Urothelium cell line (cell line): ENCODE measurements at places on chromosomes 4 and X.

DNA sequence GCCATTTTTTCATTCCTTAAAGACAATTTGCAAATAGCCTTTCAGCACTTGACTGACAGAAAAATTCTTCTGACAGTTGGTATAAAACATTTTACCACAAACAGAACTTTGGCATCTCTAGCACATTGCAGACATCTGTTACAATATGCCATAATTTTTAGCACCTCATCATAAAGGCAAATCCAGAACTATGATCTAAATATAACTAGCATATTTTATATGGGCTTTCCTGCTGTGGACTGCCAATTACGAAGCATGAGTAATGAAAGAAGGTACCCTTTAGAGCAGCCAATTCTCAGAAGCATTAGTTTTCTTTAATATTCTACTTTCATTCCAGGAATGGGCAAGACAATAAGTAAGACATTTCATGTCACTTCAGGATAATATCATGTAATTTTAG, 647.4 kb upstream of the GALNT7 start:
- DNase-seq = no peak

DNA sequence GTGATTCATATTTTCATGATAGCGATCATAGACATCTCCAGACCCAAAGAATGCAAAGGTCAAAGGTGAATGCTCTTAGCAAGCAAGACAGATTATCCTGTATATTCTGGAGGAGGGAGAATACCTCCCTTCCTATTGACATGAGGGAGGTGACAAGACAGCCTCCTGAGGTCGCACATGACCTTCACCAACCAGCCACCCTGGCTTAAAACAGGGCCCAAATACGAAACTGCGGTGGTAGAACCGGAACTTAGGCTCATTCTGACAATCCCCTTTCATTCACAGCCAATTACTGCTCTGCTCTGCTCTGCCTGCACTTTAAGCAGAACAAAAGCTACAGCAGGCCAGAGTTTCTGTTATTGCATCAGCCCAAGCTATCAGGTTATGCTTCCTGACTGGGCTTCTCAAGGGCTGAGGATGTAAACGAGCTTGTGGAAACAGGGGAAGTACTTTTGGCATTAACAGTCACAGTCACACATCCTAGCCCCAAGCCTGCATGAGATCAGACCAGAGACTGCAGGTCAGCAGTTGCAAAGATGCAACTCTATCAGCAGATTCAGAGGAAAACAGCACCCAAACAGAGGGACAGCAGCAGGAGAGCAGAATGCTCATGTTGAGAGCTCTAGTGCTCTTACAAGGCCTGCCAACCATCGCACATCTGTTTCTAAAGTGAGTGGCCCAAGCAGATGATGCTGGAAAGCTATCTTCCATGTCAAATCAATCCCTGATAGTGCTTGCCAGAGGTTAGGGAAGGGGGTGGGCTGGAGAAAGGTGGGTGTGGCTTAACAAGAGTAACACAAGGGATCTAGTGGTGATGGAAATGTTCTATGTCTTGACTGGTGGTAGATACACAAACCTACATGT, 51.3 kb upstream of the MAP3K15 start:
- no peak for DNase-seq

- DNase-seq = no peak
These were observed 40.2 kb downstream of the ABCB7 start for GRCh38 chrX:75115707-75116413.

- DNase-seq = no peak
These were observed 207.5 kb downstream of the FAM47B start for GRCh38 chrX:35150052-35150451.

DNA sequence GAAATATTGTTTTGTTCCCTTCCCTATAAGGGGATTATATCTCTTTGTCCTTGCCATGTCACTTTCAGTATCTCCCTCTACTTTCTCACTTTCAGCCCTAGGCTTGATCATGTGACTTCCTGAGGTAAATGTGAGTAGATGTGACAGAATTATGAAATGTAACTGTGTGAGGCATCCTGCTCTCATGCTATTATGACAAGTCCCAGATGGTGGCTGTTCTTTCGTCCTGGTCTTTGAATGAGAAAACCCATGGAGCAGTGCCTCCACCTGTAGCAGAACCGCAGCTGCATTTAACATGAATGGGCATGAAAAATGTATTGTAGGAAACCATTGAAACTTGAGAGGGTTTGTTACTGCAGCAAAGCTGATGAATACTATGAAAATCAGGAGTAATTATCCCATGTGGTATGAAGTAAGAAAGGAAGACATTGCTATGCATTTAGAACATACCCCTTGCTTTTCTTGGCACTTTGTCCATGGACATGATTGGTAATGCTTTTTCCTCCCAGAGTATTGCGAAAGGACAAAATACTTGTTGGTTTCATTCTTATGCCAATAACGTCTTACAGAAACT, 202.2 kb upstream of the GPRIN3 start:
- DNase-seq = no peak

DNA sequence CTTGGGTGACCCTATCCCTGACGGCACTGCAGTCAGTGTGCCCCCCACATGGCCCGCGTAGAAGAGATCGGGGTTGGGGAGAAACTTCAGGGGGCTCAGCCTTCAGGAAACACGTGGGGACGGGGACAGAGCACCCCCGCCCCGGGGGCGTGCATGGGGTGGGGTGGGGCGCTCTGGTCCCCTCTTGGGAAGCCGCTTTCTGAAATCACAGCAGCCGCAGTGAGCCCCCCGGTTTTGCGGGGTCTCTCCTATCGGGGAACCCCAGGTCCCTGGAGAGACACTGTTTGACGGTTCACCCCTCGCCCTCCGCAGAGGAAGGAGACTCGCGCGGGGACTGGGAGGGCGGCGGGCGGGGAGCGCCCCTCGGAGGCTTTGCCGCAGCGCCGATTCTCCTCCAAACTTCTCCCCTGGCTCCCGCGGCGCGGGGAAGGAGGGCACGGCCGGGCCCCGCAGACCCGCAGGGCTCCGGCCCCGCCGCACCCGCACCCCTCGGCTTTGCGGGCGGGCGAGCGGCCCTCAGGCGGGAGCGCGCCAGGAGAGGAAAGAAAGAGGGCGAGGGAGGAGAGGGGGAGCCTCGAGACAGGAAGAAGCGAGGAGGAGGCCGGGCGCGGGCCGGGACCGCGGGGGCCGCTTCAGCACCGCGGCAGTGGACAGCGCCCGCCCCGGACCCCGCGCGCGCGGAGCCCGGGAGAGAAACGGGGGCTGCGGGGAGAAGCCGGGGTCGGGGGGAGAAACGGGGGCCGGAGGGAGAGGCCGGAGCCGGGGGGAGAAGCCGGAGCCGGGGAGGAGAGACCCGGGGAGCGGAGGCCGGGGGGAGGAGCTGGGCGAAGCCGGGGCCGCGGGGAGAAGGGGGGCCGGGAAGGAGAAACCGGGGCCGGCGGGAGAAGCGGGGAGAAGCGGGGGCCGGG, 612 bp downstream of the CPLX1 start:
- peak; percentile 54 for DNase-seq

GRCh38 chrX:130020661-130021324, 38.4 kb downstream of the BCORL1 start:
- DNase-seq = no peak

- peak; percentile 79 for DNase-seq
These were observed 5.5 kb upstream of the SMIM20 start for GRCh38 chr4:25908491-25908901.

DNA sequence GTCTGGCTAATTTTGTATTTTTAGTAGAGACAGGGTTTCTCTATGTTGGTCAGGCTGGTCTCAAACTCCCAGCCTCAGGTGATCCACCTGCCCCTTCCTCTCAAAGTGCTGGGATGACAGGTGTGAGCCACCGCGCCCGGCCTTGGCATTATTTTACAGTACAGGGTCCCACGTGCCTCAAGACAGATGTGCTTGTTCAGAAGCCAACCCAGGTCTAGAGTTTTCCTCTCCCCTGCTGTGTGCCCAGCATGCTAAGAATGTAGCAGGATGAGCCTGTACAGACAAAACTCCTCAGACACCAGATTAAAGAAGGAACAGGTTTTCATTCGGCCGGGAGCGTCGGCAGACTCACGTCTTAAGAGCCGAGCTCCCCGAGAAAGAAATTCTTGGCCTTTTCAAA, 42.2 kb downstream of the CRLF2 start:
- no peak for DNase-seq

GRCh38 chr4:123361195-123361861, 35.3 kb upstream of the SPRY1 start:
- DNase-seq = no peak

DNA sequence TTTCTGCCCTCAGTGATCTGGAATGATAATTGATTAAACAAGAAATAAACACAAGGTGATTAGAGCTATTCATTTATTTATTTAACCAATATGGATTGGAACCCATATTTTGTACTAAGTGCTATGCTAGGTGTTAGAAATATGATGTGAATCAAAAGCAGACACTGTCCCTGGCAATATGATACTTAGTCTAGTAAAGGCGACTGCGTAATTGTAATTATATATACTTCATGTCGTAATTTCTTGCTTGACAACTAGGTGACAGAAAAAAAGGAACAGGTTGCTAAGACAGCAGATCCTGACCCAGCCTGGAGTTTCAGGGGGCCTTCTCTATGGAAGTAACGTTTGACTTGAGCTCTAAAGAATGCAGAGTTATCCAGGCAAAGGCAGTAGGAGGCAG, 236.5 kb upstream of the F9 start:
- DNase-seq = no peak

- DNase-seq = no peak
These were observed 1583.3 kb downstream of the STIM2 start for GRCh38 chr4:28443801-28444412.

GRCh38 chr4:123589301-123589700, 192.7 kb downstream of the SPRY1 start:
- DNase-seq = no peak

GRCh38 chrX:10062352-10062751, 94.4 kb upstream of the CLCN4 start:
- DNase-seq = no peak

GRCh38 chr4:62448911-62449310, 1248.8 kb downstream of the ADGRL3 start:
- DNase-seq = no peak
